Umbilical cord (tissue), 2 donors: ENCODE measurements at places on chromosomes 3 and 15. TPM values are rescaled to one million over a fixed set of nuclear protein-coding genes. Genes with fewer than 3 reads are reported as not detected.

STAC gene
- 6.7 TPM for total RNA-seq

BLM gene
- 4.1 TPM for total RNA-seq

ANKRD63 gene
- not detected for total RNA-seq

HRG gene
- total RNA-seq = 1.9 TPM

RTP1 gene
- total RNA-seq = not detected

COL6A5 gene
- total RNA-seq = 3.6 TPM

PPM1L gene
- 10.1 TPM for total RNA-seq

MAP1A gene
- 10.4 TPM for total RNA-seq

ZNF385D gene
- 16.6 TPM for total RNA-seq

NDUFB4 gene
- 48.6 TPM for total RNA-seq

GRM7 gene
- total RNA-seq = 4.1 TPM

UROC1 gene
- total RNA-seq = 0.48 TPM

SCAANT1 gene
- total RNA-seq = not detected

OXNAD1 gene
- 26.5 TPM for total RNA-seq

DYNLT2B gene
- total RNA-seq = 17.3 TPM

CFAP100 gene
- 3.4 TPM for total RNA-seq

UNC13C gene
- 20.0 TPM for total RNA-seq

TM4SF18 gene
- 3.9 TPM for total RNA-seq

ZNF774 gene
- 8.2 TPM for total RNA-seq

SLC9C1 gene
- total RNA-seq = 4.1 TPM

CPN2 gene
- not detected for total RNA-seq

OR4M2 gene
- total RNA-seq = 1.9 TPM

KBTBD13 gene
- not detected for total RNA-seq

RBP2 gene
- not detected for total RNA-seq

RAB43 gene
- total RNA-seq = 8.2 TPM

MEIS2 gene
- total RNA-seq = 43.3 TPM

SI gene
- 0.24 TPM for total RNA-seq

RASL12 gene
- total RNA-seq = 107 TPM

LDHAL6B gene
- total RNA-seq = 3.6 TPM
